Activated B cell treated with CpG ODN at 0.5 μM for 24 hours (primary cell): ENCODE measurements at places on chromosomes 2 and 18. TPM values are rescaled to one million over a fixed set of nuclear protein-coding genes. Genes with fewer than 3 reads are reported as not detected.

The DHX57 gene
- total RNA-seq, result 20.4 and 21.5 TPM in 2 replicates

DNA sequence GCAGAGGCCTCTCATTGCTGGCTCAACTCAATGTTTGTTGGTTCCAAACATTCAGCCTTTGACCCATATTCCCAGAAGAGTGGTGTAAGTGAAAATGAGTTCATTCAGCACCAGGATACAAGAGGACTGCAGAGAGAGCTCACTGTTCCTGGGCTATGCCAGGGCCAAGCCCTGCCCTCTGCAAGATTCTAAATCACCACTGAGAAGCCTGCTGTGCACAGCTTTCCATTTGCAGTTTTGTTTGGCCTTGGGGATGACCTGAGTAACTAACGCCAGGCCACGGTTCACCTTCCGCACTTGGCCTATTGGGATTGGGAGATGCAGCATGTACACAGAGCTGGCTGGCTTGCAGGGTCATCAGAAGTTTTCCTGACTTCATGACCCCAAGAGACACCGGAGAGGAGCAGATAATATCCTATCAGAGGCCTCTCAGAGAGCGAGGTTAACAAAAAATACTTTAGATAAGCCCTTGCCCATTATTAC, 12.6 kb downstream of the GKN1 start:
- DNase-seq, result no peak

GRCh38 chr2:128636802-128637147, 318.1 kb upstream of the HS6ST1 start:
- DNase-seq, result no peak

DNA sequence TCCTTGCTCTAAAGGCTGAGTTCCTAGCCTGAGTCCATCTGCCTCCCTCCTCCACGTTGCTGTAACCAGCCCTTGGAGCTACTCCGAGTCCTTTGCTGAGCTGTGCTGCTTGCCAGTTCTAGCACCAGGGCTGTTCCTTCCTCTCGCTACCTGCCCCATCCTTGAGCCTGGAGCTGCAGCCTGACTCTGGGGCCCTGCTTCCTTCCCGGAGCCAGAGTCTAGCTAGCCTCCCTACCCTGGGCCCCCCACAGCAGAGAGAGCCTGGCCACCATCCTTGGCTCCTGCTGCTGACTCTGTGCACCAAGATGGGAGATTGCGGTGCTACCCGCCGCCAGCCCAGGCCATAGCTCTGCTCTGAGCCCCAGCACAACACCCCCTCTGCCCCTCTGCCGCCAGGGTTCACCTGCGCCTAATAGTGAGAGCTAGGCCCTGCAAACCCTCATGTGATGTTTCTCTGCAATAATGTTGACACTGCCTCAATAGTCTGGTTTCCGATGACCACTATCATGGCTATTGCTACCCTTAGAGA, 135.9 kb upstream of the ASB18 start:
- DNase-seq, result no peak

DNA sequence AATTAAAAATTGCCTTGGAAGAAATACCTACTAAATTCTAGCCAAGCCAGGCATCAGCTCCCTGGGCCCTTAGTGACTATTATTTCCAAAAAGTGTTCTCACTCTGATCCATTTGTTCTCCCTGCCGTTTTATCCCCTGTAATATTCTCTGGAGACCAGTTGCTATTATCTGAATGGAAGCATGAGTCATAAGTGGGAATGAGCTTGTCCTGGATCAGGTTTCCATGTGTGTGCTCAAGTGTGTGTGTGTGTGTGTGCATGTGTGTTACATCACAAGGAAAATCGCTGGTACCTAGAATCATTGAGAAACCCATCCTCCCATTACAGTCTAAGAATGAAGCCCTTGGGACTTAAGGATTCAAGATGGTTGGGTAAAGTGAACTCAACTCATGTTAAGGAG, 130.3 kb upstream of the CXCR4 start:
- no peak for DNase-seq

The SERPINB5 gene
- not detected in 2 replicates for total RNA-seq

GRCh38 chr2:70750320-70750719, 17.7 kb downstream of the ADD2 start:
- DNase-seq, result no peak

GRCh38 chr2:140307532-140307931, 1527.3 kb upstream of the NXPH2 start:
- DNase-seq, result no peak

DNA sequence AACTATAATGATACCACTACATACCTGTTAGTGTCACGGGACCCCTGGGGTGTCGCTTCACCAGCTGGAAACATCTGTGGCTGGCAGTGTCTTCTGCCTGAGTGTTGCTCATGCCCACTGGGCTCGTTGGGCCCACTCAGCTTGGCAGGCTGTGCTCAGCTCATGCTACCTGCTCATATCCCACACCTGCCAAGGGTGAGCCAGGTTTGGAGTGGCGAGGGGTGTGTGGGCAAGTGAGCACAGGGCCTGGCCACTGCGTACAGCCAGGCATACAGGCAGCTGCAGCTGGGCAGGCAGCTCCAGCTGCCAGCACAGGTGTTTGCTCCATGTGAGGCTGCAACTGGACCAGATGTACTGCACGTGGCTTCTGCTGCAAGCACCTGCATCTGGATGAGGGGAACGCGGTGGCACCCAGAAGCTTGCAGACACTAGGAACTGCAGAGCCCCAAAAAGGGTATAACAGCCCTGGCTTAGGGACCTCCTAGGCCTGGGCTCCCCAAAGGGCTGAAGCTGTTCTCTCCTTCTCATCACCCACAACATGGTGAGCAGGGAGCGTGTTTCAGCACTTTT, 70.1 kb downstream of the SUCLG1 start:
- DNase-seq, result no peak

GRCh38 chr2:223668302-223668998, 66.3 kb upstream of the SCG2 start:
- DNase-seq, result no peak

DNA sequence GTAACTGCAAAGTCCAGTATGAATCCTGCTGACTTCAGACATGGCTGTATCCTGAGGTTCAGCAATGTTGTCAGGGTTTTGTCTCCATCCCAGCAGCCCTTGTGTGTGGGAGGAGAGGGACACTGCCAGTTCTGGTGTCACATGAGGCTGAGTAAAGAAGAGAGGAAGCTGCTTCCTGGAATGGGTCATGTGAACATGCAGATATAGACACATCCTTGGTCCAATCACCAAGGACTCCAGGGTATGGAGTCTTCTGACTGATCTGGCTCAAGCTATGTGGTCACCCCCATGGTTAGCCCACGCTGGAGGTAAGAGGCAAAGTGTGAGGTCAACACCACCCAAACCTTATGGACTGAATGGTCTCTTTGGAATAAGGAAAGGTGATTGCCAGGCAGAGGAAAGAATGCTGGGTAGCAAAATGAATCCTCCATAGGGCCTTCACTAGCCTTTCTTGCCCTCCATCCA, 134.4 kb upstream of the SLC1A4 start:
- no peak for DNase-seq

- no peak for DNase-seq
Observed at GRCh38 chr18:306608-307255, 38.9 kb upstream of the THOC1 start.

DNA sequence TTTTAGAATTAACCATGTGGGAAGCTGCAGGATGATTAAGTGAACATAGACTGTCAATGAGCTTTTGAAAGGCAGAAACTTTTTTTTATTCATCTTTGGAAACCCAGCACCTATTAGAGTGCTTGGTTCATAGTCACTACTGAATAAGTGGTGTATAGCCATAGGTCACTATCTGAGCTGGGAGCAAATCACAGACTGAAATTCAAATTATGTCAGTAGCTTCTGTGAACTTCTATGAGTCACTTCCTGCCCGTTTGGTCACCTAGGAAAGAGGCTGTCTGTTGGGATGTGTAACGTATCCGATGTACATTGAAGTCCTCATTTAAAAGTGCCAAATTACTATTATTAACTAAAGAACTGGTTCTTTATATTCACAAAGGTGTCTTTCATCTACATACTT, 20.5 kb upstream of the SLC40A1 start:
- DNase-seq, result no peak

The HRH4 gene
- not detected in 2 replicates for total RNA-seq

The SIX2 gene
- total RNA-seq, result not detected in 2 replicates

GRCh38 chr2:119821266-119821665, 61.5 kb downstream of the PTPN4 start:
- DNase-seq, result no peak

DNA sequence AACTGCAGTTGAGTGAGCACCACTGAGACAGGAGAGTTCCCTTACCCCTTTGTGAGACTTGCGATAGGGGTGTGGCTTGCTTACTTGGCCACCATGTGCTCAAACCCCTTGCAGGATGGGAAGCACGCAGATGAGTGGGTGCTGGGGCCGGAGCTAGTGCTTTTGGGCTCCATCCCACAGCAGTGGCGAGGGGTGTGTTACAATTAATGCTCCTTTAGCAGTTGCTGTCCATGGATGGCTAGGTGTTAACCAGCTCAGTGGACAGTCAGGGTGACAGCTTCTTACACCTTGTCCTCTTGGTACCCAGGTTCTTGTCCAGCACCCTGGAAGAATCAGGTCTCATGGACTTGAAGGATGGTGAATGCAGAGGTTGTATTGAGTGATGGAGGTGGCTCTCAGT, 103.9 kb downstream of the SH3RF3 start:
- DNase-seq, result no peak

GRCh38 chr2:105398336-105399206, at the start of gene FHL2:
Gene FHL2 (minus strand): TSS chr2:105399051. CDS start chr2:105386516, 12,535 bp downstream.
- peak; percentile 48 for DNase-seq

GRCh38 chr2:20617081-20617575, 33.8 kb downstream of the HS1BP3 start:
- DNase-seq, result no peak

The POLR1B gene
- 43.1 and 48.8 TPM in 2 replicates for total RNA-seq

The CYP20A1 gene
- 24.0 and 32.2 TPM in 2 replicates for total RNA-seq

DNA sequence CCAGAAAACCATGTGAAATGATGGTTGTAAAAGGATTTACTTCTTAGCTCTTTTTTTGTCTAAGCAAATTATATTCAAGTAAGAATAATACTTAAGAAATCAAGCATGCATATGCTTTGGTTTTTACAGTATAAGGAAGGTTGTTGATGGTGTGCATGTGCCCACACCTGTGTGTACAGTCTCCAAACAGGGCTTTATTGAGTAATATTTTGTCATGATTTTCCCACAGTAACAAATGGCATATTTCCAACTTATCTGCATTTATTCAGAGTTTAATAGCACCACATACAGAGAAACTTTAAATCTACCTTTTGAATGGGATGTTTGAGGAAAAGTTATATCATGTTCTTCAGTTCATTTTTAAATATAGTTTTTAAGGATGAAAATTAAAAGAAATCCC, 76.5 kb upstream of the DSG1 start:
- no peak for DNase-seq

GRCh38 chr2:20159411-20160070, 65.4 kb downstream of the SDC1 start:
- DNase-seq, result no peak

DNA sequence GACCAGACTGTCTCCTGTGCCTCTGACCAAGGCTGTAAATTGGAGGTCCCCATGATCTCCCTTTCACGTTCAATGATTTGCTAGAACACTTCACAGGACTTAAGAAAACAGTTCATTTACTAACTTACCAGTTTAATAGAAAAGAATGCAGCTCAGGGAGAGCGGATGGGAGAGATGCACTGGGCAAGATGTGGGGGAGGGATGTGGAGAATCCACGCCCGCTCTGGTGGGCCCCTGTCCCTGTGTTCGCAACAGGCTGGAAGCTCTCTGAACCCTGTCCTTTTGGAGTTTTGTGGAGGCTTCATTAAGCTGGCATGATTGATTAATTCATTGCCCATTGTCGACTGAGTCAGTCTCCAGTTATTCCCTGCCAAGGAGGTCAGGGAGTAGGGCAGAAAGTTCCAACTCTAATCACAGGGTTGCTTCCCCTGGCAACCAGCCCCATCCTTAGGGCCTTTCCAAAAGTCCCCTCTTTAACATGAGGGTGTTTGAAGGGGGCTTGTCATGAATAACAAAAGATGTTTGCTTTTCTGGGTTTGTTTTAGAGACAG, 257.1 kb downstream of the ACKR3 start:
- DNase-seq, result no peak

DNA sequence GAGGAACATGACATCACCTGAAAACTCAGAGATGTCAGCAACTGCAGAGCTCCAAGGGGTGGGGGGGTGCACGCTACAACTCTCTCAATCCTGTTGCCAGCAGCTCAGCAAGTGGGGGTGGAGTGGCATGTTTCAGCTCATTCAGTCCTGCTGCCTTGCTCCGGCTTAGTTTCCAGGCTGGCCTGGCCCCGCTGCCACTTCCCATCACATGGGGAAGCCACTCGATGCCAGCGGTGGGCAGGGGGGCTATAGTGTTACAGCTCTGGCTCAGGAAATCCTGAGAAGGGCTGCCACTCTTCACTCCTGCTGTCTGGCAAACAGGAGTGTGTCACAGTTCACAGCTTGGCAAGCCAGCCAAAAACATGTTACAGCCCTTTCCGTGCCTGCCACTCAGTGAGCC, 356.5 kb upstream of the GULP1 start:
- DNase-seq, result no peak

The SOS1 gene
- total RNA-seq, result 39.2 and 51.9 TPM in 2 replicates
